ENCODE measurements at places on chromosomes 4 and X.
A peak's percentile ranks its signal among the peaks of the same experiment; 100 is the strongest.

DNA sequence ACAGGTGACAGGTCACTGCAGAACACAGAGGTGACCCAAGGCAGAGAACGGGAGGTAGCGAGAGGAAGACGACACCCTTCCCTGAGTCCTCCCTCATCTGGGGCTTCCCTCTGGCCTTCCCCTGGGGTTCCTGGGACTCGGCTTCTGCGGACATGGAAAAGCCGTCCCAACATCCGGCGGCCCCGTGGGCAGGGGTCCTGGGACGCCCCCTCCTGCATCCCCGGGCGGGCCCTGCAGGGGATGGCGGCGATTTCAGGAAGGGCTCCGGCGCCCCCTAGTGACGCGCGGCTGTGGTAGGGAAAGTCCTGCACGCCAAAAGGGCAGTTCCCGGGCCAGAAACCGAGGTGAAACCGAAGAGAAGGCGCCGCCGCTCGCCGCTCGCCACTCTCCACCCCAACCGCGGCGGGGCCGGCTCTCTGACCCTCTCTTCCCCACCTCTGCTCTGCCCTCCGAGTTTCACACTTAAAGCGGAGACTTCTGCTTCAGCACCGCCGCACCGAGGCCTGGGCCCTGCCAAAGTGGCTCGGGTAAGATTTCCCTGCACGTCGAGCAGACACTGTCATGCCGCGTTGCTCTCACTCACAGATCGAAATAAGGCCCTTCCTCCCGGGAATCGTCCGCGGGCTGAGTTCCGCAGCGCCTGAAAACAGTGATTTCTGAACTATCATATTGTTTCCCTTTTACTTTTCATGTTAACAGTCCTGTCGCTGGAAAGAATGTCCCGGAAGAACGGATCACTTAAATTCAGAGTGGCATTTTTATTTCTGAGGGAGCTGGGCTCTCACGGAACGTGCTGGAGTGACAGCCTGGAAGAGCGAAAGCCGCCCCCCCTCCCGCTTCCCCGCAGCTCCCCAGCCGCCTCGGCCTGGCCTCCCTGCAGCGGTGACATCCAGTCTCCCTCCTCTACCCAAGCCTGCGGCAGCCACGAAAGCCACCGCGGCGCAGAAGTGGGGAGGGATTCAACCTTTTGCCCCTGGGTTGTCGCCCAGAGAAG is 110.6 kb downstream of the DCTD start:
- peak; percentile 80 for DNase-seq

DNA sequence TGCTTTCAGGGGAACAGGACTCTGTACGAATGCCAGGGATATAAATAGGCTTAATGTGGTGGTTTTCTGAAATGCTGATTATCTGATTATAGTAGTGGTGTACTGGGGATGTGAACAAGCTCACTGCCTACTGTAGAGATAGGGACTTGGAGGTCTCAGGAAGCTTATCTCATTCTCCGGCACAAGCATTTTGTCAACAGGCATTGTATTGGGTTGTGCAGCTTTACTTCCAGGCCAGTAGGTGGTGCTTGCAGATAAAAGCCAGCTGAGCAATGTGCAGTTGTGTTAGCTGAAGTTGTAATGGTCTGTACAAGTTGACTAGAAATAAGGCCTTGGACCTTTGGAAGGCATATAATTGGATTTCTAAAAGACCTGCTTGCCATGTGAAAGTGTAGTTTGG is 49.5 kb upstream of the TMLHE start:
- no peak for DNase-seq

DNA sequence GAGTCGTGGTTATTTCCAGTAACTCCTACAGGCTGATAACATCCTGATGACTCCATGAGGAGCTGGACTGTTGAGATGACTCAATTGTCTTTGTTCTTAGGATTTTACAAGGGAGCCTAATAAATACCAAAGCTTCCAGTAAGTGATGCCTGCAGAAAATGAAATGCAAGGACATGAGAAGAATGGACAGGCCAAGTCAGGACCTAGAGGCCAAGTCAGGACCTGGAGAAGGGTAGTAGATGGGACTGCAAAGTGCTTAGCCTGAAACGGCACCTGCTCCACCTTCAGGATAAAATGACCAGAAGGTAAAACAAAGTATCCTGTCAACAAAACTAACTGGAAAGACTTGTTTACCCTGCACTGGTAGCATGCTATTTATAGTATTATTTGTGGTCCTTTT is 6.4 kb upstream of the SLC10A6 start:
- DNase-seq: no peak

DNA sequence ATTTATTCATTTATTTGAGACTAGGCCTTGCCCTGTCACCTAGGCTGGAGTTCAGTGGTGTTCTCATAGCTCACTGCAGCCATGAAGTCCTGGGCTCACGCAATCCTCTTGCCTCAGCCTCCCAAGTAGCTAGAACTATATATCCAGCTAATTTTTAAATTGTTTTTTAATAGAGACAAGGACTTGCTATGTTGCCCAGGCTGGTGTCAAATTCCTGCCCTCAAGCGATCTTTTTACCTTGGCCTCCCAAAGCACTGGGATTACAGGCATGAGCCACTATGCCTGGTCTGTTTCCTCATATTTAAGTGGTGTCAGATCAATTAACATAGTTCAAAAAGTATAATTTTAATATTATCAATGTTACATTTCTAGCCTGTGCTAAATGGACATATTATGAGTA is 68.5 kb downstream of the AFF1 start:
- DNase-seq: no peak

- no peak for DNase-seq
Measured at GRCh38 chr4:104728380-104729122, 233.9 kb upstream of the CXXC4 start.

- DNase-seq: no peak
Measured at GRCh38 chr4:176784816-176785215, 7.9 kb downstream of the VEGFC start.

- no peak for DNase-seq
Measured at GRCh38 chrX:69068301-69069085, 96.8 kb downstream of the PJA1 start.

DNA sequence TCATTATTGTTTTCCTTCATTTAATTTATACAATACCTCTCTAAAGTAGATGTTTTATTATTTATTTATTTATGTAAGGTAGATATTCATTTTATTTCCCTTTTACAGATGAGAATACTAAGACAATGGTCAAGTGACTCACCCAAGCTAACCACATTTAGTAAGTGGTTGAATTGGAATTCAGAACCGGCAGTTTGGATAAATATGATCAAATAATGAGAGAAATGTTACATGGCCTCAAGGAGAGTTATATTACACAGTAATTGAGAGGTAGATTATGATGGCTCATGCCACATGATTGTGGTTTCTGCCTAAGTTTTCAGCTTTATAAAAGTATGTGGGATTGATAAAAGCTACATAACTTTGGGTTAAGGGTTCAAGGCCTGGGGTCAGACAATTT is 239.4 kb upstream of the BOD1L1 start:
- DNase-seq: no peak

- no peak for DNase-seq
Measured at GRCh38 chr4:140044337-140044902, 109.6 kb downstream of the MAML3 start.

DNA sequence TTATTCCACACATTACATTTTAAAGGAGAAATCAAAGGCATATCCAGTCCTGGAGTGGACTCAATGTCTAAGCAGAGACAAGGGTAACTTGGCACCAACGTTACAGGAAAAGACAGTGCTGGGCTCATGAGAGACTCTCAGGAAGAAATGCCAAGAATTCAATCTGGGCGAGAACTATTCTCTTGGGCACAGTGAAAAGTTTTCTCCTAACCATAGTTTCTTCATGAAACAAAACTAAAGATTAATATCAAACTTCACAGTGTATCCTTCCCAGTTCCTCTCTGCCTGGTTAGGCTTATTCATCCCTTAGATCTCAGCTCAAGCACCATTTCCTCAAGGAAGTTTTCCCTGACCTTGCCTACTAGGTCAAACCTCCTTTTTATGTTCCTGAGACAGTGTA is 109.4 kb upstream of the TLL1 start:
- DNase-seq: no peak

DNA sequence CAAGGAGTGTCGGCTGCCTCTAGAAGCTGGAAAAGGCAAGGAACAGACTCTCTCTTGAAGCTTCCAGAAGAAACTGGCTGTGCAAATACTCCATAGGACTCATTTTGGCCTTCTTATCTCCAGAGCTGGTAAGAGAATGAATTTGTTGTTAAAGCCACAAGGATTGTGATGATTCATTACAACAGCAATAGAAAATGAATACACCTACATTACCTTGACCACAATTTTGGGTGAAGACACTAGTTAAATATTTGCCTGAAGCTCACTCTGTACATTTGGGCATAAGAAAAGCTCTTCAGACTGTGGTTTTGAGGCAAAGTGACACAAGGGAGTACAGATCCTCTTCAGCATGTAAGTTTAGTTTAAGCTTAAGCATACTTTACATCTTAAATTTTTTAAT is 134.5 kb upstream of the TLL1 start:
- no peak for DNase-seq

DNA sequence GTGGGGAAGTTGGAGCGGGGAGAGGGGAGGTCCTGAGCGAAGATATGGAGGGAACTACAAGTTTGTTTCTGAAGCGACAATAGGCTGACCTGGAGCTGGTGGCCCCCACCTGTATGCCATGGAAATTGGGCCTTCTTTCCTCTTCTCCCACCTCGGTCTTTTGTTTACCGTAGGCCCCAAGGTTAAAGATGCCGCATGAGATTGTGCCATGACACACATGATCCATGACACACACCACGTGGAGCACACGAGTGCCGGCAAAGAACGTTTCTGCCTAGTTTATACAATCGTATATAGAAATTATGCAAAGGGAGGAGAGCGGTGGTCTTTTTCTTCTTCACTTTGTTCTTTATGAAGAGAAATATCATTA is 408 bp downstream of the TMEM33 start:
- DNase-seq: peak; percentile 41

GRCh38 chr4:174260099-174260498 is 23.4 kb downstream of the FBXO8 start:
- no peak for DNase-seq

DNA sequence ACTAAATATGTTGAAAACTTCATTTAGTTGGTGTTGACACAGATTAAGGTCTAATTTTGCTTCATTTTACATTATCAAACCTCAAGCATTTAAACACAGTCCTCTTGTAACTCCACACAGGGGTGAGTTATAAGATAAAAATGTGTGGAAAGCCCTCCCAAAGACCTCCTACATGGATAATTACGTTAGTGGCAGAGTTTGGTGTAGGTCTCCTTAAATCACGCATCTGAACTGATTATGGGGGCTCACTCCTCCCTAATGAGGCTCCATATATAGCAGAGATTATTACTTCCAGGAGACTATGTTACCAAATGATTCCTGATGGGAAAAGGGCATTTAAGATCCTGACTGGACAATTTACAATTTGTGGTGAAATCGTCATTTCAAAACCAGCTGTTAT is 32.2 kb upstream of the VCX3B start:
- no peak for DNase-seq

DNA sequence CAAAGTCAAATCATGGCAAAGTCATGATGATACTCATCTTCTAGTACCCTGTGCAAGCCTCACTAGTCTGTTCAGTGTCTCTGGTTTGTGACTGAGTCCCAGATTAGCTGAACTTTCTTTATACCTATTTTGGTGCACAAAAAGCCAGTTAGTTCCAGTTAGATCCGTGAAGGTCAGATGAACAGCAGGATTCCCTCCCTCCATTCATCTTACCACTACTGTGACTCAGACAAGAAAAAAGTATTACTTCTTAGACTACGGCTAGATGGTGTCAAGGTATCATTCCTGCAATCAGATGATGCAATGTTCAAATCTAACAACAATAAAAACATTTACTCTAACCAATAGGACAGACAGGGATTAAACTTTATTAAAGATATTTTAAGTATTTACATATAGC is 30.4 kb downstream of the ARHGEF6 start:
- DNase-seq: no peak

- DNase-seq: peak; percentile 68
Measured at GRCh38 chr4:2837904-2838496, 5.6 kb upstream of the ADD1 start.

DNA sequence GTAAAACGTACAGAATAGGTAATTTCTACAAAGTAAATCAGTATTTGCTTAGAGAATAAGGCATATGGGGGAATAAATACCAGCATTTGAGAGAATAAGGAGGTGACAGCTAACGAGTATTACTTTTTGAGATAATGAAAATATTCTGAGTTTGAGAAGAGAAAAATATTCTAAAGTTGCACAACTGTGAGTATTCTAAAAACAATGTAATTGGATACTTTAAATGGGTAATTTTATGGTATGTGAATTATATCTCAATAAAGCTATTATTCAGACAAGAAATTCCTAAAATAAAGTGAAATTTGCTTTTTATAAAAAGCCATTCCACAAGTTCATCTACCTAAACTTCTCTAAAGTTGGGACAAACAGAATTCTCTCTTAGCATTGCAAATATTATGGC is 62.6 kb downstream of the PDGFC start:
- DNase-seq: no peak

DNA sequence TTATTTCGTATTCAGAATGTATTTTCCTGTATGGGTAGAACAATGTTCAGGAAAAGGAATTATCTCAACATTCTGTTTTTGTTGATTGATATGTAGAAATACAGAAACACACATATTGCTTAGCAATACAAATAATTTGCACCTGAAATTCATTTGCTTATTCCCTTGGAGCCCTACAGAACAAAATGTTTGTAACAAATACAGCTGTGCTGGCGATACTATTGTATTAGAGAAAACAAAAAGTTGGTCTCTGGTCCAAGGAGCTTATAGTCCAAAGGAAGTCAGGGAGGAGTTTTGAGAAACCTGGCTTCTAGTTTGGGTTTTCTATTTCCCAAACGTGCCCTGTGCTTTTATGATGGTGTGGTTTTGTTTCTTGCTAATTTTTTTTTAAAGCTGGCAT is 37.8 kb upstream of the CAPN6 start:
- no peak for DNase-seq

GRCh38 chr4:138796761-138797160 is 218.8 kb upstream of the NOCT start:
- no peak for DNase-seq

GRCh38 chr4:186719925-186720694 is 3.5 kb downstream of the FAT1 start:
- no peak for DNase-seq

- no peak for DNase-seq
Measured at GRCh38 chr4:76017056-76017686, 6.1 kb downstream of the CXCL10 start.

- no peak for DNase-seq
Measured at GRCh38 chrX:73562458-73562857, 539 bp upstream of the CHIC1 start.
